GM23338 (cell line): ENCODE measurements at places on chromosomes 1 and 21. TPM values are rescaled to one million over a fixed set of nuclear protein-coding genes. Genes with fewer than 3 reads are reported as not detected.

- DNase-seq = peak; percentile 84
Observed at GRCh38 chr1:48916130-48917069, 139.7 kb upstream of the BEND5 start.

DNA sequence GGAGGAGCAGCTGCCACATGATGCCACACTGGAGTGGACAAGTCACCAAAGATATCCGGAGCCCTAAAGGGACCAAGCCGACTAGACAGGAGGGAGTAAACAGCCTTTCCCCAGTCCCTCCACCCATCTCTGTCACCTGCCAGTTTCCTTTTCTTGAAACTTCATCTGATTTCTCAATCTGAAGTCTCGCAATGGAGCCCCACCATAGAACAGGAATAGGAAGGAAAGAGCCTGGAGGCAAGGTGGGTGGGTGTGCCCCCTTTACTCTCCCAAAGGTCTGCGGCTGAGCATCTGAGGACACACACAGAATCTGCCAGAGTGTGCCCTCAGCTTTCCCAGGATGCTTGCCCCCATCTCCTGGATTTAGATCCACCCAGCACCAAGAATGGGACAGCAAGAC is at the start of gene FCGR3B:
Gene FCGR3B (minus strand): TSS at position 101 of the 400 bp plus-strand sequence. CDS start 82 bp downstream, at position 19.
- DNase-seq = no peak

DNA sequence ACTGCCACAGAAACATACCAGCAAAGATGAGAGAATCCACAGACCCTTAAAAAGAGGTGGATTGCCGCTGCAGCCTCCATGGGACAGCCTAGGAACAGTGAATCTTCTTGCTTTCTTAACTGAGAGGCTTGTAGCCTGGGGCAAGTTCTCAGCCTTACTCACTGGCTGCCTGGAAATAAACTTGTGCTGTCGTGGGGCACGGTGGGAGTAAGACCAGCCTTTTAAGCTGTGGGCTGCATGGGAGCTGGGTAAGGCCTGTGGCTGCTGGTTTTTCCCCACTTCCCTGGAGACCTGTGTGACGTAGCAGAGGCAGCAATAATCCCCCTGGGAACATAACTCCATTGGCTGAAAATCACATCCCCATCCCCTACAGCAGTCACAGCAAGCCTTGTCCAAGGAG is 30.8 kb downstream of the CD2 start:
- no peak for DNase-seq

GRCh38 chr21:42129300-42130266 is 58.5 kb downstream of the UMODL1 start:
- DNase-seq = no peak

The SLC30A2 gene
- total RNA-seq = 0.07 TPM in 1 of 2 replicates, not detected in the other

The OR2W3 gene
- 0.45 and 1.9 TPM in 2 replicates for total RNA-seq
